Activated CD4-positive, alpha-beta T cell treated with anti-CD3 and anti-CD28 coated beads, Interleukin-2, amount 10 ng/mL, durations not matched to agents 24 days and 14 days (primary cell): ENCODE measurements at places on chromosomes 7 and 10. TPM values are rescaled to one million over a fixed set of nuclear protein-coding genes. Genes with fewer than 3 reads are reported as not detected.

Gene LOXL4
- total RNA-seq, result not detected in 2 replicates

Gene PILRA
- 9.8 and 11.6 TPM in 2 replicates for total RNA-seq

- H3K36me3 ChIP-seq, result peaks cover 2% of the 10 kb centered on the region
- no peak overlapping the region for H3K27ac ChIP-seq
- no peaks in the 10 kb centered on the region for H3K27me3 ChIP-seq
- DNase-seq, result no peak
- no peak overlapping the region for H3K4me3 ChIP-seq
- H3K4me1 ChIP-seq, result peaks cover 12% of the 10 kb centered on the region
These were observed 84.6 kb upstream of the CACUL1 start for GRCh38 chr10:118839348-118839747.

- no peaks in the 10 kb centered on the region for H3K36me3 ChIP-seq
- no peak overlapping the region for H3K27ac ChIP-seq
- no peak for DNase-seq
- H3K4me3 ChIP-seq, result no peak overlapping the region
- H3K4me1 ChIP-seq, result peaks cover 5% of the 10 kb centered on the region
These were observed 18.1 kb downstream of the ADRB1 start for GRCh38 chr10:114061789-114062188.

GRCh38 chr10:58955615-58956014 lies 220.8 kb upstream of the PHYHIPL start:
- H3K27me3 ChIP-seq, result no peaks in the 10 kb centered on the region
- no peak for DNase-seq
- no peak overlapping the region for H3K4me3 ChIP-seq
- no peaks in the 10 kb centered on the region for H3K36me3 ChIP-seq
- no peaks in the 10 kb centered on the region for H3K4me1 ChIP-seq

- peaks cover 7% of the 10 kb centered on the region for H3K27me3 ChIP-seq
- peaks cover 14% of the 10 kb centered on the region for H3K4me1 ChIP-seq
- peaks cover 1% of the 10 kb centered on the region for H3K36me3 ChIP-seq
- no peak for DNase-seq
- H3K27ac ChIP-seq, result no peak overlapping the region
- H3K4me3 ChIP-seq, result no peak overlapping the region
These were observed 5.5 kb upstream of the SLC25A13 start for GRCh38 chr7:96327429-96327828.
